Sigmoid colon (tissue), 7 donors: ENCODE measurements at places on chromosomes 1 and 21. TPM values are rescaled to one million over a fixed set of nuclear protein-coding genes. Genes with fewer than 3 reads are reported as not detected.

Gene CYP4A11
- total RNA-seq: not detected

Gene TMEM240
- 35.2 TPM for total RNA-seq

DNA sequence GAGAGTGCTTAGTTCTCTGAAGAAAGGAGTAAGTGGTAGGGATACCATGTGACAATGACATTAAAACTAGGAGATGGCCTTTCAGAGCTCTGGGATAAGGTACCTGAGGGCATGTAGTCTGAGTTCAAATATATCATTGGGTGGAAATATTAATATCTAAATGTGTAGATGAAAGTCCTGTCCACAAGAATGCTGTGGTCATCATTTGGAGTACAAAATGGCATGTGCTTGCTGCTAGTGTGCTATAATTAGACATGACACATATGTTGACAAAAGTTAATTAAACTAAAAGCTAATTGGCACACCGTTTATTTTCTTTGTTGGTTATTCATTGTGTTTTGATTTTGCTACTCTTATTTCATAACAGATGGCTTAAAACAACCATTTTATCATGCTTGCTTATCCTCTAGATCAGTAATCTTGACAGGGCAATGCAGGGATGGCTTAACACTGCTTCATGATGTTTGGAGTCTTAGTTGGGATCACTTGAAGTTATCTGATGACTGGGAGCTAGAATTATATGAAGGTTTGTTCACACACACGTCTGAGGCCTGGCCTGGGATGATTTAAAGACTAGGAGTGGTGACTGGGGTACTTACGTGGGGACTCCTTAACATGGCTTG is 31.0 kb downstream of the CC2D1B start:
- no peak for DNase-seq

- no peak for DNase-seq
These were observed 26.2 kb downstream of the SLC66A1 start for GRCh38 chr1:19338323-19338762.
